ENCODE measurements at places on chromosomes 7 and 10.

GRCh38 chr7:123749537-123749857, 694 bp upstream of the WASL start:
- DNase-seq, result no peak

GRCh38 chr7:85022064-85022697, 164.7 kb downstream of the SEMA3D start:
- no peak for DNase-seq

DNA sequence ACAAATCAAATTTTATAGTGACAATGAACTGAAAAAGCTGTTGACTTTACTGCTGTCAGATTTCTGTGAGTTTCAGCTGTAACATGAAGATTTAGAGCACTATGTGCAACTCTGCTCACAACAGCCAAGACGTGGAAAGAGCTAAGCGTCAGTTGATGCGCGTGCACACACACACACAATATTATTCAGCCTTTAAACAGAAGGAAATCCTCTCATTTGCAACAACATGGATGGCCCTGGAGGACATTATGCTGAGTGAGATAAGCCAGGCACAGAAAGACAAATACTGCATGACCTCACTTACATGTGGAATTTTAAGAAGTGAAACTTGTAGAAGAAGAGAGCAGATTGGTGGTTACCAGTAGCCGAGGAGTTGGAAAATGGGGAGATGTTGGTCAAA, 82.8 kb upstream of the FRMD4A start:
- no peak for DNase-seq

GRCh38 chr7:138603549-138604318, 97.4 kb downstream of the SVOPL start:
- DNase-seq, result no peak
